Fibroblast of skin of scalp (primary cell): ENCODE measurements at places on chromosomes 3 and 15.

GRCh38 chr3:174466471-174467054 lies 392.6 kb upstream of the NAALADL2 start:
- DNase-seq = no peak

GRCh38 chr3:195240171-195240701 lies 30.7 kb downstream of the XXYLT1 start:
- no peak for DNase-seq

DNA sequence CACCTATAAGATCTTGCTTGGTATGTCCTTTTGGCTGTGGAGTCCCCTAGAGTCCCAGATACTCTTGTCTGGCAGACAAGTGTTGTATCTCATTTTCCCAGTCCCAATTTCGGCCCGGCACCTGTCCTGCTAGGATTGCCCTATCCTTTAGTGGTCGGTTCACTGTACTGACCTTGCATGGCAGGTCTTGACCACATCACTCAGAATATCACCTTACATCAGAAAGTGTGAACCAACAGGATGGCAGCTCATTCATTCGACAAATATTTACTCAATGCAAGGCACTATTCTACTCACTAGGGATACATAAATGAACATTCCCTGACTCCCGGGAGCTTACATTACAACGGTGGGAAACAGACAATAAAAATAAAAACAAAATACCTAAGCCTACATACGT lies 5.7 kb upstream of the CCDC80 start:
- DNase-seq = no peak

DNA sequence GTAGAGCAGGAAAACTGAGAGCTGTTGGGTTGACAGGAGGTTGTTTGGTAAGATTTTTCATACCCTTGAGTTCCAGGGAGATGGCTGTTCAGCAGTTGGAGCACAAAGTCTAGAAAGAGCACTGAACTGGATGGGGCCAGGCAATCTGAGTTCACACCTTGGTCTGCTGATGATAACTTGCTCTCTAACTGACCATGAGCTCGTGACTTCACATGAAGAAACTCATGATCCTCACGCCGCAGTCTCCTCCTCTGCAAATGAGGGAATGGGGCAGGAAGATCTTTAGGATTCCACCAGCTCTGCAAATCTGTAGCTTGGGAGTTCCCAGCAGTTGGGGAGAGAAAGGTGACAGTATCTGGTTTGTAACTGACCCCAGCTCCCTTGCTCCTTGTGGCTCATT lies 33.7 kb downstream of the CORO2B start:
- no peak for DNase-seq

DNA sequence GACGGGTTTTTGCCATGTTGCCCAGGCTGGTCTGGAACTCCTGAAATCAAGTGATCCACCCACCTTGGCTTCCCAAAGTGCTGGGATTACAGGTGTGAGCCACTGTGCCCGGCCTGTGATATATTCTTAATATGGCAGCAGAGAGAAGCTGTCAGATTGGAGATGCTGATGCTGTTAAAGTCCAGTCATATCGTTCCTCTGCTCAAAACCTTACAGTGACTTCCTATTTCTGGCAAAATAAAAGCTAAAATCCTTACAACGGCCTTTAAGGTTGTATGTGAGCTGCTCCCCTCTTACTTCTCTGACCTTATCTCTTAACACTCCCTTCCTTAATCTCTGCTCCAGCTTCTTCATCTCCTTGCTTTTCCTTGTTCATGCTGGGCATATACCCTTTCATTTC lies 26.6 kb upstream of the MGA start:
- DNase-seq = no peak

- DNase-seq = peak; percentile 77
Observed at GRCh38 chr3:131218196-131218595, 163.4 kb upstream of the NUDT16 start.
